Mammary epithelial cell (primary cell): ENCODE measurements at places on chromosomes 13 and 19. TPM values are rescaled to one million over a fixed set of nuclear protein-coding genes. Genes with fewer than 3 reads are reported as not detected.

GRCh38 chr19:2609389-2610116 is 92.9 kb downstream of the GNG7 start:
- DNase-seq = no peak

DNA sequence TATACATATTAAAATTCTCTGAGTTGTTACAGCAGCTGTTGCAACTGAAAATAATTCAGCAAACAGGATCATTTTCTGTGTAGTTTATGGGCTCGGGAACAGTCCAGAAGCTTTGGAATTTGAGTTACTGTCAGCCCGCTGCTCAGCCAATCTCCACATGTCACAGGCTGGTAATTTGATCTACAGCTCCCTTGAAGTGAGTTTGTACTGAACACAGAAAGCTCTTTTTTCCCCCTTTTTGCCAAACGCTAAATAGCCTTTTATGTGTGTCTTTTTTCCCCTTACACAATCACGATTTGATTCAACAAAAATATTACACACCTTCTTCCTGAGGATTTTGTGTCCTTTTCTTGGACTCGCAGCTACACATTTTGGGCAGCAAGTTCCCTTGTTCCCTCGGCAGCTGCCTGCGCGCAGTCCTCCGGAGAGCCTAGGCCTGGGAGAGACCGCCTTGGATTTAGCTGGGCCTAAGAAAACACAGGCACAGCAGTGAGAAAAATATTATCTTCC is 371.4 kb downstream of the KCNRG start:
- no peak for DNase-seq

GRCh38 chr19:35164418-35164817 is 9.9 kb downstream of the FXYD5 start:
- DNase-seq = peak; percentile 92

GRCh38 chr13:45718992-45719391 is 16.9 kb downstream of the CBY2 start:
- no peak for DNase-seq

Gene ZSCAN4
- not detected for total RNA-seq

Gene MAB21L1
- 0.37 and 0.45 TPM in 2 replicates for total RNA-seq

Gene VSTM2B
- total RNA-seq = not detected

DNA sequence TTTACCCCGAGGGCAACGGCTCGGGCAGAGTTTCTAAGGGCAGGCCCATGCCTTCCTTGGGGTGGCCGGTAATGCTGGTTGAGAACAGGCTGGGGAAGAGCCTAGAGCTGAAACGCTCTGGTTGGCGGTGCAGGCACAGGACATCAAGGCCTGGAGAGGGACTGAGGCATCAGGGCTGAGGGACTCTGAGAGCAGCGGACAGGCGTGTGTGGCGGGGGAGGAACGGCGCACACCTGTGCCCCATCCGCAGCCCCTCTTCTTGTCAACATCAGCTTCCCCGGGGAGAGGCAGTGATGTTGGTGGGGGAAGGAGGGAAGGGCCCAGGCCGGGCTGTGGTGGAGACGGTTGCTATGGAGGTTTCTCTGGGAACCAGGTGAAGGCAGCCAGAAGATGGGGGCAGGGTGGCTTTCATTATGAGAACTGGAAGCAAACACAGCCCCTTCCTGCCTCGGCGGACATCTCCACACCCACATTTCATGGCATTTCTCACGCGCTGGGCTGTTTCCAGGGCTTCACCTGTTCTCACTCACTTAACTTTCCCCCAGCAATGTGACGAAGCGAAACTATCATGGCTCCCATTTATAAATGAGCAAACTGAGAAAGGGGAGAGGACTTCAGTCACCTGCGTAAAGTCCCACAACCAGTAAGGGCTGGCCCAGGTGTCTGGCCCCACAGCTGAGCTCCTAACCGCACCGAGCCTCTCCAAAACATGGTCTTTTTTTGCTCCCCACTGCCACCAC is 8.2 kb upstream of the ATF5 start:
- no peak for DNase-seq

DNA sequence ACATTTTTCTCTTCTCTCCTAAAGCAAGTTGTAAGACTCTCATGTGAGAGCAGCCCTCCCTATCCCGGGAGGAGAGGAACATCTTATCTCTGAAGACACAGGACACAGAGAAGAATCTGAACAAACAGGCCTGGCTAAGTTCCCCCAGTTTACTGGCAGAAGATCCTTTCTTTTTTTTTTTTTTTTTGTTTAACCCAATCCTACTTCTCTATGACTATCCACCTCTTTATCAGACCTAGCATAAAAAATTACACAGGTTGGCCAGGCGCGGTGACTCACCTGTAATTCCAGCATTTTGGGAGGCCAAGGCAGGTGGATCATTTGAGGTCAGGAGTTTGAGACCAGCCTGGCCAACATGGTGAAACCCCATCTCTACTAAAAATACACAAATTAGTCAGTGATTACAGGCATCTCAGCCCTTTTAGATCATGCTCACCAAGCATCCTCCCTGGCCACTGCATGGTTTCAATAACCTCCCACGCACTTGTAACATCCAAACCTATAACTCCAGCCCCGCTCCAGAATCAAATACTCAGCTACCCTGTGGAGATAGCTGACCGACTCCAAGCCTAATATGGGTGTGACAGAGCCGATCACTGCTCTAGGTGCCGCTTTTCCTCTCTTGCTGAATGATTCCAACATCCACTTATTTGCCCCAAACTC is 27.3 kb upstream of the MUC16 start:
- no peak for DNase-seq

Gene TLE6
- 0.33 TPM for total RNA-seq
